ENCODE measurements at places on chromosomes 6 and 20. TPM values are rescaled to one million over a fixed set of nuclear protein-coding genes. Genes with fewer than 3 reads are reported as not detected.

Gene SLC16A10
- total RNA-seq, result 3.5 TPM

Gene GJA10
- total RNA-seq, result not detected

Gene ZNF311
- 1.2 TPM for total RNA-seq

Gene CRIP3
- total RNA-seq, result not detected

Gene NFYA
- 21.6 TPM for total RNA-seq

Gene SLC17A9
- total RNA-seq, result not detected

Gene HDAC2
- total RNA-seq, result 63.7 TPM

Gene PRL
- not detected for total RNA-seq

Gene FAM162B
- total RNA-seq, result not detected

Gene PDE7B
- total RNA-seq, result 1.7 TPM

Gene OPN5
- not detected for total RNA-seq

Gene HLA-B
- 677 TPM for total RNA-seq

DNA sequence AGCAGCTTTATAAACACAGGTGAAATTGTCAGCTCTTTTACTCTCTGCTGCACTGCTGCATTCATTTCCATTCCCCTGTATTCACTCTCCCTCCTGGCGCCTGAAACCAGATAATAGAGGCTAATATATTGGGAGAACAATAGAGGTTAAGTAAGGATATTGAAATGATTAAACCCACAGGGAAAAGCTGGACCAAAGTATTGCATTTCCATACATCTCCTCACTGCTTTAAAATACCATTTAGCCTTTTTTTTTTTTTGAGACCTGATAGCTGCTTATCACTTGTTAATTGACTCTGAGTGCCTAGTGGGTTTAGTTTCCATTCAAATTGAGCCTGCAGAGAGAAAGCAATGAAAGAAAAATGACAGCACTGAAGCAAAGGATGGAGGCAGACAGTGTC is 540.5 kb upstream of the IMPG1 start:
- no peak for DNase-seq

GRCh38 chr20:24768201-24768636 is 180.8 kb upstream of the CST7 start:
- no peak for DNase-seq

GRCh38 chr6:12483712-12484111 is 193.6 kb downstream of the EDN1 start:
- peak; percentile 65 for DNase-seq

DNA sequence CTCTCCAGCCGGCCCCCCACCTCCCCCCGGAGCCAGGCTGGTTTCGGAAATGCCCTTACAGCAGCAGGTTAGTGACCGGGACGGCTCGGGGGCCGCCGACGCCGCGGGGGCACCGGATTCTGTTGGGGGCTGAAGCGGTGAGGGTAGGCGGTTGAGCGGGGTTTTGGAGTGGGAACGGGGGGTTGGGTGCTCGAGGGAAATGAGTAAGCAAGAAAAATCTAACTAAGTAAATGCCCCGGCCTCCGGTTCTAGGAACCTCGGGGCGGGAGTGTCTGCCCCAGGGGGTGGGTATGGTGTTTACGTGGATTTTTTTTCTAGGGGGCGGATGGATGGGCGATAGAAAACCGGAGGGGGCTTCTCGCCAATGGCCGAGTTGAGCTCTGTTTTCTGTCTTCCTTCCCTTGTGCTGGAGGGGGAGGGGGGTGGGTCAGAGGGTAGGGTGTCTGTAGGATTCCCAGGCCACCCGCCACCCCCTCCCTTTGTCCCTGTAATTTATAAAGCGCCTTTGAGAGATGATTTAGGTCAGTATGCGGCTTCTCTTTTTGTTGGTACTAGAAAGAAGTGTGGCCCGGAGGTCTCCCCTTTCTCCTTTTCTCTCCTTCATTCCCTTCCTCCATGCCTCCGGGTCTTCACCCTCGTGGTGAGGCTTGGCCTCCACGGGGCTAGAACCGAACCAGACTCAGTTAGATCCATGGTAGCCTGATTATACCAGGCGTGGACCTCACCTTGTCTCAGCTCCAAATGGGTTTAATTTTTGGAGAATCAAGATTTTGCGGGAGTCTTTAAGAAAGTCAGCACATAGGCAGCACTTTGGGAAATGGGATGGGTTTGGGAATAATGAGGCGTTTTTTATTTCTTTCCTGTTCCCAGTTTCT is 2.3 kb downstream of the E2F3 start:
- DNase-seq, result peak; percentile 24

DNA sequence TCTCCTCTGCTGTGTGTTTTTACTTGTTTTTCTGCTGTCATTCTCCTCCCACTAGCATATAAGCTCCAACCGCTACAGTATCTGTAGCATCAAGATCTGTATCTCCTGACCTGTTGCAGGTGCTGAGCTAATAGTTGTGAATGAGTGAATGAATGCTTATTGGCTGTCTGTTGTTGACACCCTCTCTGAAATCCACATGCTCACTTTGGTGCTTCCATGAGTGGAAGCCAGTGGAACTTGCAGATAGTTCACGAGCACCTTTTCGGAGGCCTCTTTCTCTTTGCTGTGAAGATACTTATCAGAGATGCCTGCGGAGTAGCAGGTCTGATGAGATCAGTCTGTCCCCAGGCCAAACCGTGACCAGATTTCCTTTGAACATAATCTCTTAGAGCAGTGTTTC is 117.3 kb downstream of the EYA2 start:
- DNase-seq, result no peak

- no peak for DNase-seq
Measured at GRCh38 chr6:158009114-158009891, 27.6 kb downstream of the SYNJ2 start.

- no peak for DNase-seq
Measured at GRCh38 chr6:38033442-38033982, 214.0 kb downstream of the ZFAND3 start.

GRCh38 chr6:170516783-170517616 is 36.1 kb downstream of the PSMB1 start:
- DNase-seq, result peak; percentile 65

- no peak for DNase-seq
Measured at GRCh38 chr6:92195796-92196195, 1223.6 kb downstream of the EPHA7 start.

DNA sequence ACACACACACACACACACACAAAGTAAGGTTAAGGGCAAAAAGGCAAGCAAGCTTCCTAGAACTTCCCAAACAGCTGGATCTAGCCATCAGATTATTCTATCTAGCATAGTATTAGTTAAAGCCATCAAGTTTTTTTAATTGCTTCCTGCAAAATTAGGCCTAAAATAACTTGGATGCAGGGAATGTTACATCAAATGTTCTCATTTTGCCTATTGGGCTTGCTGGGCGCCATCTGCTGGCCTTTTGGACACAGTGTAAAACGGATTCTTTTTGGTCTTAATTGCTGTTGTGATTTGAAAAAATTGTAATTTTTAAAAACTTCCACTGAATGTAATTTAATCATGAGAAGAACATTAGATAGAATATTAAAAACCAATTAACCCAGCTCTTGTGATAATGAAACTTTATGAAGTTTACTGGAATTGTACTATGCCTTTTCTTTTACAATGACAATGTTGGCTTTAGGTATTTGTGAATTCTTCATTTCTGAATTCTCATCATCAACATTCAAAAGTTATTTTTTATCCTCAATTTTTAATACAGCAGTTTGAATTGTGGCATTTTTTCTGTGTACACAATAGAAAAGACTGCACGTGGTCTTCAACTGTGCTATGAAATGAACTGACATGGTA is 6.8 kb downstream of the MKKS start:
- peak; percentile 43 for DNase-seq

DNA sequence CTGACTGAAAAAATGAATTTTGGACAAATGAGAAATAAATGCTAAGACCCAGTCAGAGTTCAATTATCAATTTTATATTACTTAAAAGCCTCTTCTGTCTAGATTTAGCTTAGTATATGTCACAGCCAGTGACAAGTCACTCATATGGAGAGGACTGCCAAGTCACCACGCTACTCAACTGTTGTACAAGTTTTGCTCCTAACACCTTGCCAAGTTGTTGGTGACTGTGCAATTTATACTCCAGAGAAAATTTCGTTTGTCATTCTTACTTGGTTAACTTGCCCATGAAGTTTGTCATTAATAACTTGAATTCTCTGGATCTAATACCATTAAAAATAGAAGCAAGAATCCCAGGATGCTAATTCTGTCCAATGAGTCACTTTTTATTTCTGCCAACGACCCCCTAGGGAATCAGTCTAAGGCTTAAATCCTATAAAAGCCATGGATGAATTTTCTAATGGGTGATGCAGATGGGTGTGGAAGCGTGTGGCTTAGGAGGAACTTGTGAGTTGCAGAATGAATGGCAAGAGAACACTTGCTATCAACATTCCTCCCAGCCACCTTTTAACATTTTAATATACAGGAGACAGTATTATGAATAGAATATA is 30.4 kb upstream of the FBXO30 start:
- no peak for DNase-seq

GRCh38 chr6:123994168-123994567 is 190.5 kb downstream of the NKAIN2 start:
- no peak for DNase-seq

- no peak for DNase-seq
Measured at GRCh38 chr6:16559071-16559470, 202.2 kb downstream of the ATXN1 start.

GRCh38 chr6:44000164-44000842 is 126.9 kb downstream of the MRPL14 start:
- peak; percentile 86 for DNase-seq

DNA sequence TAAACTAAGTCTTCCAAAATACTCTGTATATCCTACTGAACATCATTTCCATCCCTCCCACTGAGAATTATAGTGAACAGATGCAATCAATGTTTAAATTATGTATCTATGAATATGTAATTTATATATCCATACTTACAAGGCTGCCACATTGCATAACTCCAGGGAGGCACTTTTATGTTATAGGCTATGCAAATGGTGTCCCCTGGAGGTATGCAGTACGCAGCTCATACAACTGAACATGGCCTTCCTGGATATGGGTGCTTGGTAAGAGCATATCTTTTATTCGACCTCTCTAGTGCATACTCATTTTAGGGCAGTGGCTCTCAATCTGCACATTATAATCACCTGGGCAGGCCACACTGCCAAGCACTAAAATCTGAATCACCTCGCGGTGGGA is 127.3 kb downstream of the BANF2 start:
- no peak for DNase-seq

- DNase-seq, result peak; percentile 25
Measured at GRCh38 chr6:158818581-158819212, 471 bp downstream of the EZR start.
